ENCODE measurements at places on chromosomes 2 and 18. TPM values are rescaled to one million over a fixed set of nuclear protein-coding genes. Genes with fewer than 3 reads are reported as not detected.
A peak's percentile ranks its signal among the peaks of the same experiment; 100 is the strongest.

Gene MC5R
- total RNA-seq: not detected

Gene CXCR4
- 1.00 TPM for total RNA-seq

Gene CPO
- total RNA-seq: not detected

Gene FBXO36
- 0.21 TPM for total RNA-seq

GRCh38 chr18:40534723-40535122 is 1420.3 kb upstream of the PIK3C3 start:
- H3K36me3 ChIP-seq: no peaks in the 10 kb centered on the region
- H3K27ac ChIP-seq: no peak overlapping the region
- no peak overlapping the region for H3K4me3 ChIP-seq
- no peaks in the 10 kb centered on the region for H3K4me1 ChIP-seq
- DNase-seq: no peak

DNA sequence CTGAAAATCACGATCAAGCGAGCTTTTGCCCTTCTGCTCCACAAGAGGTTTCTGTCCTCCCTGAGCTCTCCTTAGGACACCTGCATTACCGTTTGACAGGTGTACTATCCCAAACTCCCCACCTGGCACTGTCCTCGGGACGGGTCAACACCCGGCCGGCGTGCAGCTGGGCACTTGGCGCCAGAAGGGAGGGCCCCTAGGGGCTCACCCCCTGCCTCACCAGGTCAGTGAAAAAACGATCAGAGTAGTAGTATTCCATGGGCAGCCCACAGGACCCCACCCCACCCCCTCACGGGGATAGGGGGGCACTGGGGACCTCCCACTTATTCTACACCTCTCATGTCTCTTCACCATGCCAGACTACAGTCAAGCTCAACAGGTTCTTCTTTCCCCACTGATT is 117.6 kb upstream of the ANKRD30BL start:
- H3K27ac ChIP-seq: no peak overlapping the region
- no peaks in the 10 kb centered on the region for H3K27me3 ChIP-seq
- DNase-seq: no peak
- H3K4me1 ChIP-seq: no peaks in the 10 kb centered on the region

DNA sequence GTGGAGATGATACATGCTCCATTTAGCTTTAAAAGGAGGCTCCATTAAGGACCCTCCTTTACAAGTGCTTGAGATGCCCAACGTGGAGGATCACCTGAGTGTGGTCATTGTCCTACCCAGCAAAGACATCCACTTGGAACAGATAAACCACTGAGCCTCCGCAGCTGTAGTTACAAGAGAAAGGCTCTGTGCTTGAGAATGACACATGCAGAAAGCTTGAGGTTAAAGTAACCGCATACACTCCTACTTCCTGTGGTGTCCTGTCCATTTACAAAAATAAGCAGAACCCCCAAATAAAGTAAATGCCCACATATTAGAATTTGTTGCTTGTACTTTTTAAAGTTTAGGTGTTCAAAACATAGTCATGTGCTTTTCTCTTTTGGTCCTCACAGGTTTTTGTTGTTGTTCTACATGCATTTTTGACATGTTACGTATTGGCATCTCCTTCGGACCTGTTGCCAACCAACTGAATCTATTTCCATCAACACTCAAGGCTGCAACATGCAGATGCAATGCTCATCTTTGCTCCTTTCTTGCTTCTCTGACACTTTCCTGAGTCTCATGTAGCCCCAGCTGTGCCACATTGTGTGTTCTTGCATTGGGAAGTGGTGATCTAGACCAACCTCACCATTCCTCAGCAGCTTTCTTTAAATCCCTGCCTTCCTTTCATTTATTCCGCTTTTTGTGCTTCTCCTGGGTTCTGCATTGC is 56.0 kb downstream of the SERPINB7 start:
- H3K4me1 ChIP-seq: no peaks in the 10 kb centered on the region
- H3K27me3 ChIP-seq: no peaks in the 10 kb centered on the region
- H3K36me3 ChIP-seq: no peaks in the 10 kb centered on the region

GRCh38 chr2:69776886-69777785 is 35.2 kb downstream of the ANXA4 start:
- DNase-seq: no peak
- no peaks in the 10 kb centered on the region for H3K36me3 ChIP-seq
- no peak overlapping the region for H3K4me3 ChIP-seq
- H3K4me1 ChIP-seq: peaks cover 53% of the 10 kb centered on the region
- no peaks in the 10 kb centered on the region for H3K27me3 ChIP-seq

DNA sequence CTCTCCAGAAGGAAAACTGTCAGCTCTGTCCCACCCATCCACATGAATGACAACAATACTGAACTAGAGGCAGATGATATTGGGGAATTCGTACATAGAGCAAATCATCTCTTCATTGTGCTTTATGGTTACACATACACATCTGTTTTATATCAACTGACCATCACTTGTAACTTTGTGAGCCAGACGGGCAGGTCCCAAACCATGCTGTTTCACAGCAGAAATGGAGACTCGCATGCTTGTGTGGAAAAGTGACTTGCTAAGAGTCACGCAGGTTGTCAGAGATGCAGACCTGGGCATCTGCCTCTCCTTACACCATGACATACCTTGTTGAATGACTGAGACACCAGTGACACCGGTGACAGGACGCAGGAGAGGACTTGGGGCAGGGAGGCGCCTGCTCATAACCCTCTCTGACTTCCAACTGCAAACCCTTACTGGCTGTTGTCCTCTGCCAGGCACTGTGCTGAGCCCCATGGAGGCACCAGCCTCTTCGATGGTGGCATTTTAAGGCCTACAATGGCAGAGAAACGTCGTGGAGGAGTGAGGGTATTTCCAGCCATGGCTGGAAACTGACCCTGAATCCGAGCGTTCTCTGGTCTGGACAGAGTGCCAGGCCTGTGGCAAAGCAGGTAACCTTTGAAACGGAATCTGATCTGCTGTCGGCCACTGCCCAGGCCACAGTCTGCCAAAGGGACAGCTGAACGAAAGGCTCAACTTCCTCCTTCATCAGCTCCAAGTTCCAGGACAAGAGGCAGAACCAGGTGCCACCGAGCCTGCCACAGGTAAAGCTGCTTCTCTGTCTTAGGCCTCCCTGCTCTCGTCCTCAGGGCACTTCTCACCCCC is 26.9 kb upstream of the ROCK2 start:
- no peak overlapping the region for H3K4me3 ChIP-seq
- peak overlapping the region; percentile 55 for H3K27ac ChIP-seq
- H3K4me1 ChIP-seq: peaks cover 47% of the 10 kb centered on the region

- no peaks in the 10 kb centered on the region for H3K36me3 ChIP-seq
- H3K27ac ChIP-seq: no peak overlapping the region
- DNase-seq: no peak
- H3K27me3 ChIP-seq: no peaks in the 10 kb centered on the region
- peaks cover 18% of the 10 kb centered on the region for H3K4me1 ChIP-seq
These were observed 16.9 kb downstream of the SH2D6 start for GRCh38 chr2:85435220-85435958.

- H3K27ac ChIP-seq: no peak overlapping the region
- DNase-seq: no peak
- no peaks in the 10 kb centered on the region for H3K36me3 ChIP-seq
- no peaks in the 10 kb centered on the region for H3K27me3 ChIP-seq
These were observed 316.4 kb downstream of the MYCN start for GRCh38 chr2:16256601-16257321.

DNA sequence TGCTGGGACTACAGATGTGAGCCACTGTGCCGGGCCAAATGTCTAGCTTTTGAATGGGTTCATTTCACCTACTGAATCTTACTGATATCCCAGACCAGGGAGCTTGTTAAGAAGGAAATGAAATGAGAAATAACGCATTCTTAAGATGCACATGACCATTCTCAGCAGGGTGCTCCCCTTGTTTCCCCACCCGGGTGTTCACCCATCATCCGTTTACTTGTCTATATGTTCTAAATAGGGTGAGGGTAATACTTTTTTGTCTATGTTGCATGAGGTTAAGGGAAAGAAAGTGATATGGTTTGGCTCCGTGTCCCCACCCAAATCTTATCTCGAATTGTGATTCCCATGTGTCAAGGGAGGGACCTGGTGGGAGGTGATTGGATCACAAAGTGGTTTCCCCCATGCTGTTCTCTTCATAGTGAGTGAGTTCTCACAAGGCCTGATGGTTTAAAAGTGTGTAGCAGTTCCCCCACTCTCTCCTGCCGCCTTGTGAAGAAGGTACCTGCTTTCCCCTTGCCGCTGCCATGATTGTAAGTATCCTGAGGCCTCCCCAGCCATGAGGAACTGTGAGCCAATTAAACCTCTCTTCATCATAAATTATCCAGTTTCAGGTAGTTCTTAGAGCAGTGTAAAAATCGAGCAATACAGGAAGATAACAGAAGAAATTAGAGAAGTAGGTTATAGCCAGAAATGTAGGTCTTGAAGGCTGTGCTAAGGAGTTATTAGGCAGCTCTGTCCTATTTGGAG is 129.1 kb downstream of the DDX1 start:
- H3K36me3 ChIP-seq: no peaks in the 10 kb centered on the region
- H3K4me3 ChIP-seq: no peak overlapping the region
- no peak overlapping the region for H3K27ac ChIP-seq
- H3K27me3 ChIP-seq: no peaks in the 10 kb centered on the region
